Hepatocyte (in vitro differentiated cells): ENCODE measurements at places on chromosomes 3 and 15.

DNA sequence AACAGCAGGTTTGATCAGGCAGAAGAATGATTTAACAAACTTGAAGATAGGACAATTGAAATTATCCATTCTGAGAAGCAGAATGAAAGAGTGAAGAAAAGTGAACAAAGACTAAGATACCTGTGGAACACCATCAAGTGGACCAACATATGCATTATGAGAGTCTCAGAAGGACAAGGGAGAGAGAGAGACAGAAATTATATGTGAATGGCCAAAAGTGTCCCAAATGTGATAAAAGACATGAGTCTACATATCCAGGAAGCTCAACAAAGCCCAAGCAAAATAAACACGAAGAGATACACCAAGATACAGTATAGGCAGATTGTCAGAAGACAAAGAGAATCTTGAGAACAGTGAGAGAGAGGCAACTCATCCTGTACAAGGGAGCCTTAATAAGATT, 5.6 kb upstream of the NR1I2 start:
- no peak for DNase-seq

- no peak for DNase-seq
Observed at GRCh38 chr3:107662586-107662985, 139.8 kb downstream of the BBX start.

GRCh38 chr3:156586905-156587759, 32.2 kb upstream of the SSR3 start:
- no peak for DNase-seq

DNA sequence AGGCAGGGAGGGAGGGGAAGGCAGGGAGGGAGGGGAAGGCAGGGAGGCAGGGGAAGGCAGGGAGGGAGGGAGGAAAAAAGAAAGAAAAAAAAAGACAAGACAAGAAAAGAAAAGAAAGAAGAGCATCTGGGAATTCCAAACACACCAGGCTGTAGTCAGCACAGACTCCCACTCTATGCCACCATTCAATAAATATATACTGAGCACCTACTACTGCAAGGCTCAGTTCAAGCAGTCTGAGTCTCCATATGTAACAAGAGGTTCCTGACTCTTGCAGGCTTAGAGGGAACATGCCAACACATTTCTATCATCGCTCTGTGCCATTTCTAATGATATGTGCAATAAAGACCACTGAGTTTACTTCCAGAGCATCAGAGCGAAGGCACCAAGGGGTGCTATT, 47.7 kb downstream of the ANXA2 start:
- DNase-seq, result no peak

- peak; percentile 64 for DNase-seq
Observed at GRCh38 chr15:78810362-78811123, 721 bp downstream of the ADAMTS7 start.
